ENCODE measurements at places on chromosomes 1 and 21. TPM values are rescaled to one million over a fixed set of nuclear protein-coding genes. Genes with fewer than 3 reads are reported as not detected.
A peak's percentile ranks its signal among the peaks of the same experiment; 100 is the strongest.

The OR2L2 gene
- polyA plus RNA-seq = not detected

The GUCA2A gene
- polyA plus RNA-seq = not detected

The RXFP4 gene
- 1.9 TPM for polyA plus RNA-seq

The DENND4B gene
- 24.3 TPM for polyA plus RNA-seq

The TCHHL1 gene
- not detected for polyA plus RNA-seq

The FAF1 gene
- 15.6 TPM for polyA plus RNA-seq

The FAM43B gene
- 0.80 TPM for polyA plus RNA-seq

The OR6K3 gene
- not detected for polyA plus RNA-seq

The PTCH2 gene
- polyA plus RNA-seq = 1.5 TPM

The TSTD1 gene
- polyA plus RNA-seq = 0.15 TPM

The PPM1J gene
- polyA plus RNA-seq = 0.50 TPM

The FAM151A gene
- polyA plus RNA-seq = 0.25 TPM

- H3K27ac ChIP-seq = no peak overlapping the region
- H3K4me3 ChIP-seq = no peak overlapping the region
- no peaks in the 10 kb centered on the region for H3K4me1 ChIP-seq
- DNase-seq = no peak
- H3K36me3 ChIP-seq = no peaks in the 10 kb centered on the region
Measured at GRCh38 chr1:197844651-197845050, 57.8 kb upstream of the C1orf53 start.

- no peak overlapping the region for H3K27ac ChIP-seq
- H3K4me3 ChIP-seq = no peak overlapping the region
- no peak for DNase-seq
- no peaks in the 10 kb centered on the region for H3K27me3 ChIP-seq
Measured at GRCh38 chr1:94633051-94633450, 91.5 kb upstream of the F3 start.

DNA sequence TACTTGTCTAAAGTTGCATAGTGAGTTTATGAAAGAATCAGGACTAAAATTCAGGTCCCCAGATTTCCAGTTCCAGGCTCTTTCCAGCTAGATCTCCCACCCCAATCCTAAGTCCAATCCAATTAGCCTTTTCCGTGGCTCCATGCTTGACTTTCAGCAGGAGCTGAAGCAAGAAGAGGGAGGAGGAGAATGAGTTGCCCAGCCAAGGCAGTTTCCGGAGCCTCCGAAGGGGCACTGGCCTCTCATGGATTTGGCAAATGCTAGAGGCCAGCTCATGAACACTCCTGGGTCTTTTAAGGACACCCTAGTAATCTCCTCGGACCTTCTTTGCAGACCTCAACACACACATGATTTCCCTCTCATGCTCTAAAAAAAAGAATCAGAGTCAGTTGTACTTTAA is 10.5 kb upstream of the LRRC52 start:
- no peak for DNase-seq
- no peaks in the 10 kb centered on the region for H3K36me3 ChIP-seq
- no peak overlapping the region for H3K27ac ChIP-seq
- no peaks in the 10 kb centered on the region for H3K27me3 ChIP-seq

- H3K27me3 ChIP-seq = peaks cover 17% of the 10 kb centered on the region
- H3K36me3 ChIP-seq = no peaks in the 10 kb centered on the region
- no peak for DNase-seq
- H3K4me1 ChIP-seq = no peaks in the 10 kb centered on the region
- H3K4me3 ChIP-seq = no peak overlapping the region
- H3K27ac ChIP-seq = no peak overlapping the region
Measured at GRCh38 chr1:152519851-152520250, 5.6 kb downstream of the CRCT1 start.

DNA sequence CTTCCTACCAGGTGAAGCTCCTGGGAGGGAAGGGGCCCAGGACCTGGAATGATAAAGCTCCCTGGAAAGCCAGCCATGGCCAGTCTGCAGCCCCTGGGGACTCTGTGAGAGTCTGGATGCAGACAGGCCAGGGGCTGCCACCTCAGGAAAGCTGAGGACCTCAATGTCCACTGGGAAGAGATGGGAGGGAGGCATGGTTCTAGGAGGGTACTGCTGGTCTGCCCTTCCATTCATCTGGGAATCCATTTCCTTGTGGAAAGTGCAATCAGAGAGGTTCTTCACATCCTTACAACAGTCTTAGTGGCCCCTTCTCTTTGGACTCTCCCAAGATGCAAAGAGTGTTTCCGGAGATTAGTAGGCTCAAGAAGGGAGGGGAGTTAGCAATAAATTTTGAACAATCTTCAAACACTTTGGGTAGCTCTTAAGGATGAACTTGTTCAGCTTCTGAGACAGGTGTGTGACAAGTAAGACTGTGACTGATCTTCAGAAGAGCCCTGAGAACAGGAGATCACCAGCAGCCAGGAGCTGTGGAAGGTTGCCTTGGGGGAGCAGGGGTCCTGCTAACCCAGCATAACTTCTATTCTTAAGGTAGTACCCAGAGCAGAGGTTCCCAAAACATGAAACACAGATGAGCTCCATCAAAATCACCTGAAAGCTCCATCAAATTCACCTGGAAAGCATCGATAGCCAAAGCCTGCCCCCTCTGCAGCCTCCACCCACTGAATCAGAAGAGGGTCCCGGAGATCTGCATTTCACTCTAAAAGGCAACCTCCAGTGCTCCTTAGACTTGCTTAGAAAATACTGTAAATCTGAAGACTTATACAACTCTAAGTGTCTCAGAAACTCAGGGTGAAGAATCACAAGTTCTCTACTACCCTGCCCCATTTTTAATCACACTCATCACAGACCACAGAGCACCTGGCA is 616 bp upstream of the LAX1 start:
- no peak for DNase-seq
- no peak overlapping the region for H3K27ac ChIP-seq
- H3K4me1 ChIP-seq = peaks cover 13% of the 10 kb centered on the region
- no peaks in the 10 kb centered on the region for H3K27me3 ChIP-seq
- H3K36me3 ChIP-seq = no peaks in the 10 kb centered on the region
- H3K4me3 ChIP-seq = no peak overlapping the region

GRCh38 chr1:1432951-1433803 is 2.3 kb upstream of the VWA1 start:
- no peaks in the 10 kb centered on the region for H3K36me3 ChIP-seq

DNA sequence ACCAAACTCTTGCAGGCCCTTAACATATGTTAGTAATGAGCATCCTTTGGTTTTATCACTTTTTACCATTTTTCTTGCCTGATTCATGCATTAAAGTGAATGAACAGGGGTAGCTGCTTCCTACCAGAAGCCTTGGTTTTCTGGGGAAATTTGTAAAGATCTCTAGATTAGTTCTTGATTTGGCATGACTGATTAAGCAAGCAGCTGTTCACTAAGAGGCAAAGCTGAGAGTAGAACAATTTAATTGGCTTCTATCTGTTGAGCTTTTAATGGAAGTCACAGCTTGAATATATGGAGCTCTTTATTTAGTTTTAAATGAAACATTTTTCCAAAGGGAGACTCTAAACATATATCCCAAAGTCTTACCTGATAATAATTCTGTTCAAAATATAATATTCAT is 23.6 kb downstream of the TLCD4 start:
- peaks cover 4% of the 10 kb centered on the region for H3K4me1 ChIP-seq
- H3K27me3 ChIP-seq = no peaks in the 10 kb centered on the region
- H3K27ac ChIP-seq = no peak overlapping the region
- no peak overlapping the region for H3K4me3 ChIP-seq
- DNase-seq = no peak

- peaks cover 56% of the 10 kb centered on the region for H3K4me1 ChIP-seq
- peak overlapping the region; percentile 72 for H3K27ac ChIP-seq
Measured at GRCh38 chr1:213987422-213987926, 299 bp upstream of the PROX1 start.

- no peak overlapping the region for H3K4me3 ChIP-seq
- no peak for DNase-seq
Measured at GRCh38 chr1:201713086-201713810, 115.7 kb upstream of the IPO9 start.

GRCh38 chr1:212678456-212679410 is 20.9 kb downstream of the BATF3 start:
- no peaks in the 10 kb centered on the region for H3K36me3 ChIP-seq
- no peak overlapping the region for H3K27ac ChIP-seq
- H3K27me3 ChIP-seq = peaks cover 2% of the 10 kb centered on the region
- peaks cover 22% of the 10 kb centered on the region for H3K4me1 ChIP-seq
- DNase-seq = no peak

DNA sequence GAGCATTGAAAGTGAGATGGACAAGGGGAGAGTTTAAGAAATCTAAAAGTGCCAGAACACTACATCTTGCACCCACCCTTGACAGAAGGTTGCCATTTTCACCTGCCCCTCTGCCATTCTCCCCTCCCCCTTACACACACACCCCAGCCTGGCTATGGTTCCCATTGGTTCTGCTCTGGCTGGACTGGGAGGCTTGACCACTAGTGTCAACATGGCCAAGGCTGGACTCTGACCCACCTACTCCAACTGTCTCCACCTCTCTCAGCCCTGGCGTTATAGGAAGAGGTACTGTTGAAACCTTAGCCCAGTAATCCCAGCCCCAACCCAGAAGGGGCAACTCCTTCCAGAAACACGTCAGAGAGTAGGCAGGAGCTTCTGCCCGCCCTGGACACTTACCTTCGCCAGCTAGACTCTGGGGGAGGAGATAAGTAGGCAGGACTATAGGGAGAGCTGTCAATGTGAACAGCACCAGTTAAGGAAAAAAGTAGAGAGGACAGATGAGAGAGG is 4.5 kb downstream of the CRTC2 start:
- peak; percentile 91 for DNase-seq
- H3K4me3 ChIP-seq = no peak overlapping the region
- no peaks in the 10 kb centered on the region for H3K27me3 ChIP-seq

- H3K27ac ChIP-seq = no peak overlapping the region
- H3K27me3 ChIP-seq = no peaks in the 10 kb centered on the region
- no peak for DNase-seq
Measured at GRCh38 chr21:25107708-25108107, 499.6 kb downstream of the MRPL39 start.

DNA sequence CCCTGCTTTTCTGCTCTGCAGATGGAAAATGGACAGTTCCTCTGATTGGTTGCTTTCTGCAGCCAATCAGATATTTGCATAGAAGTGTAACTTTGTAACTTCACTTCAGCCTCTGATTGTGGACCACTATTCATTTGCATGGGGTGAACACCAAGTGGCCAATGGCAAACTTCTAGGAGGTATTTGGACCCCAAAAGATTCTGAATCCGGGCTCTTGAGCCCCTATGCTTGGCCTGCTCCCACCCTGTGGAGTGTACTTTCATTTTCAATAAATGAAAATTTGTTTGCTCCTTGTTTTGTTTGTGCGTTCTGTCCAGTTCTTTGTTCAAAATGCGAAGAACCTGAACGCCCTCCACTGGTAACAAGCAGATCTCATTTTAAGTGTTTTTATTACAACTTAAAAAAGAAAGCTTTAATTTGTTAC is 6.4 kb upstream of the GSTM4 start:
- H3K27ac ChIP-seq = no peak overlapping the region
- no peaks in the 10 kb centered on the region for H3K36me3 ChIP-seq
- 0 out of 3 replicates have a peak, but pooled peaks cover 2% of the 10 kb centered on the region for H3K27me3 ChIP-seq
- no peak overlapping the region for H3K4me3 ChIP-seq
- DNase-seq = no peak
- peaks cover 9% of the 10 kb centered on the region for H3K4me1 ChIP-seq

GRCh38 chr1:60265560-60266535 is 192.3 kb upstream of the C1orf87 start:
- H3K4me3 ChIP-seq = no peak overlapping the region
- H3K27ac ChIP-seq = no peak overlapping the region
- H3K36me3 ChIP-seq = no peaks in the 10 kb centered on the region

DNA sequence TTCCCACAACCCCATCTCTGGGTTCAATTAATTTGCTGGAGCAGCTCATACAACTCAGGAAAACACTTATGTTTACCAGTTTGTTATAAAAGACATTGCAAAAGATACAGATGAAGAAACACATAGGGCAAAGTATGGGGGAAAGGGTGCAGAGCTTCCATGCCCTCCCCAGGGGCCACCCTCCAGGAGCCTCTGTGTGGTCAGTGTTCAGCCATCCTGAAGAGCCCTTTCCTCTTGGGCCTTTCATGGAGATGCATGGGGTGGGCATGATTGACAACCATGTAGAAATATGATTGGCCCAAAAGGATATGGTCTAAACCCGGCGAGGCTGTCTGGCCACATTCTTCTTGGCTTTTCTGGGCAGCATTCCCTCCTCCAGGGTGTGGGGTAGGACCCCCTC is 56.8 kb upstream of the PDE9A start:
- peaks cover 15% of the 10 kb centered on the region for H3K4me1 ChIP-seq
- no peak for DNase-seq
- no peak overlapping the region for H3K27ac ChIP-seq

DNA sequence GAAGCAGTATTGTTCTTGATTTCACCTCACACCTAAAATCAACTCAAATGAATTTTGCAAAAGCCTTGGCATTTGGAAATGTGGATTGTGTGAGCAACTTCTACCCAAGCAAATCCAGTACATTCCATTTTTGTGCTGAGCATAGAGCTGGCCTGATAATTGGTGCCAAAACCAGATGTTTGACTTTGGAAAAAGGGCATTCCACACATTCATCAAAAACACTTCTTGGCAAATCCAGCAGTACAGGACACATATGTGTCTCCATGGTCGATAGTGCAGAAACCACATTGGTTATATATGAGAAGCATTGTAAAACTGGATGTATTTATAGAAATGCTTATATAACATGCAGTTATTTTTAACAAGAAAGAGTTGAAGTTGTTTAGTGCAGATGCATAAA is 210.4 kb downstream of the KCNK2 start:
- no peaks in the 10 kb centered on the region for H3K36me3 ChIP-seq
- DNase-seq = no peak
- no peak overlapping the region for H3K27ac ChIP-seq

- H3K4me1 ChIP-seq = no peaks in the 10 kb centered on the region
- H3K36me3 ChIP-seq = no peaks in the 10 kb centered on the region
- no peak for DNase-seq
- peaks cover 1% of the 10 kb centered on the region for H3K27me3 ChIP-seq
Measured at GRCh38 chr1:7278827-7279765, 492.0 kb upstream of the VAMP3 start.

GRCh38 chr1:207026104-207026534 is 6.4 kb downstream of the C1orf116 start:
- DNase-seq = no peak
- no peak overlapping the region for H3K27ac ChIP-seq
- peaks cover 100% of the 10 kb centered on the region for H3K4me1 ChIP-seq
- H3K4me3 ChIP-seq = no peak overlapping the region
- H3K27me3 ChIP-seq = no peaks in the 10 kb centered on the region

GRCh38 chr1:25072461-25072860 is 142.4 kb upstream of the RUNX3 start:
- H3K4me1 ChIP-seq = no peaks in the 10 kb centered on the region
- DNase-seq = no peak
- no peak overlapping the region for H3K27ac ChIP-seq
- H3K36me3 ChIP-seq = no peaks in the 10 kb centered on the region

DNA sequence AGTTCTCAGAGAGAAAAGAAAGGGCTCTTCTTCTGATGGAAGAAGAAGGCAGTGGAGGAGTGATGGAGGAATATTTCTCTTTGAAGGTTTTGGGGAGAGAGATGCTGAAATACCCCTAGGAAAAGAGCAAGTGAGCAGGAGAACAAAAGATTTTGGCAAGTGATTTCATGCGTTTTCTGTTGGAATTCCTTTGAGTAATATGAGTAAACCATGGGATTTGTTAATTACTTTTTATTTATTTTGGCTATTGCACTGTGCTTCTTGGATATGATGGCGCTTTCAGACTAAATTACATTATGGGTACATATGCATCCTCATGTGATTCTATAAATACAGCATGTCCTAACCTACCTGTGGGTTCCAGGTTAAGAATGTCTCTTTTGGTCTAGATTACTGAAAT is 210.1 kb upstream of the PTGFR start:
- no peak overlapping the region for H3K27ac ChIP-seq
- H3K27me3 ChIP-seq = no peaks in the 10 kb centered on the region
- H3K36me3 ChIP-seq = no peaks in the 10 kb centered on the region
- no peaks in the 10 kb centered on the region for H3K4me1 ChIP-seq

Data from HepG2 (cell line).